CMK (cell line): ENCODE measurements at places on chromosomes 1 and 21.

DNA sequence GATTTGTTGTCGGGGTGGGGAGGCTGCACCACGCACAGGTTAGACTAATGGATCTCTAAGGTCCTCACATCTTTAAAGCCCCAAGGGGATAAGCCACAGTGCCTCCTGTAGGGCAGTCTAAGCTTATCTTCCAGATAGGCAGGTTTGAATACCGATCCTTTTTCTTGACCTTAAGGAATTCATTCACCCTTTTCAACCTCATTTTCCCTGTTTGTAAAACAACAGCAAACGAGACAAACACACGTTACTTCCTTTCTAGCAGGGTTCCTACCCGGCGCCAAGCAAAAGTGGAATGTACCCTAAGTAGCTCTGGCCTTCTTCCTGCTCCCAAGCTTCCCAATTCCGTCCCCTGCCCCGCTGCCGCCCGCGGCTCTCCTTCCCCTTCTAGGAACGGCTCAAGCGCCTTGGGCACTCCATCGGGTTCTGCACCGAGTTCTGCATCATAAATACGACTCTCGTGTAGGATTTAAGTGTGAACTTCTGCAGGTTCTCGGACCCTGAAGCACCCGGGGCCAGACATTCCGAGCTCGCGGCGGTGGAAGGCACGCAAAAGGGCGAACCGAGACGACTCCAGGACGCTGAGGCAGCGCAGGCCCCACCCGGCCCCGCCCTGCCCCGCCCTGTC, 548 bp upstream of the CDC20 start:
- DNase-seq, result no peak

DNA sequence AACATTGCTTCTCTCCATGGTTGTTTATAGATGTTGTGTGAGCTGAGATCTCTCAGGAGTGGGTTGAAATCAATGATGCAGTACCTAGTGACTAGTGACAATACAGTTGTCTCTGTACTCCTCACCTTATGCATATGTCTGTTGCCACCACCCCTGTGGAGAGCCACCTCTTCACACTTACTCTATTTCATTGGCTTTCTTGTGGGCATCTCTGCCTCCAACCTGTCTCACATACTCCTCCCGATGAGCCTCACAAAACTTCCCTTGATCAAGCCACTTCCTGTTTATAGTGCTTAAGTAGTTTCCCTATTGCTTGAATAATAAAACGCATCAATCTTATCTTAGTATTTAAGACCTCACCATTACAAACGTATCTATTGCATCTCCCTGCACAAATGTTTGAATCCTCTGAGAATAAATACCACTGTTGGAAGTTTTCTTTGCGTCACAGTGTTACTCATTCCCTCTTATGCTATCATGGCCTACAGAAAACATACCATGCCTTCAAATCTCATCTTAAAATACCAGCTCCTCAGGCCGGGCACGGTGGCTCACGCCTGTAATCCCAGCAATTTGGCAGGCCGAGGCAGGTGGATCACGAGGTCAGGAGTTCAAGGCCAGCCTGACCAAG, 54.7 kb upstream of the GREM2 start:
- DNase-seq, result no peak

DNA sequence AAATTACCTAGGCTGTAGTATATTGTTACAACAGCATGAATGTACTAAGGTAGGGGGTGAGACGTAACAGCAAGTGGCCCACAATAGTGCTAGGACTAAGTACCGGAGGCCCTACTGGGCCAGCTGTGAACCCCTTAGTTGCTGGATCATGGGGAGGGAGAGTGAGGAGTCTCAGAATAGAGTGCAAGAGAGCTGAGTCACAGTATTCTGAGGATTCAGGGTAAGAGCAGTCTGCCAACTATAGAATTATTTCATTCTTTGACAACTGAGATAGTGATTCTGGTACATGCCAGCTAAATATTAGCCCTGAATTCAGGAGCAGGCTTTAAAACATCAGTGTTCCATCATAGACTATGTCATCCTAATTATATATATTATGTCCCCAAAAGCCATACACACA, 218.7 kb downstream of the TM2D1 start:
- DNase-seq, result no peak

DNA sequence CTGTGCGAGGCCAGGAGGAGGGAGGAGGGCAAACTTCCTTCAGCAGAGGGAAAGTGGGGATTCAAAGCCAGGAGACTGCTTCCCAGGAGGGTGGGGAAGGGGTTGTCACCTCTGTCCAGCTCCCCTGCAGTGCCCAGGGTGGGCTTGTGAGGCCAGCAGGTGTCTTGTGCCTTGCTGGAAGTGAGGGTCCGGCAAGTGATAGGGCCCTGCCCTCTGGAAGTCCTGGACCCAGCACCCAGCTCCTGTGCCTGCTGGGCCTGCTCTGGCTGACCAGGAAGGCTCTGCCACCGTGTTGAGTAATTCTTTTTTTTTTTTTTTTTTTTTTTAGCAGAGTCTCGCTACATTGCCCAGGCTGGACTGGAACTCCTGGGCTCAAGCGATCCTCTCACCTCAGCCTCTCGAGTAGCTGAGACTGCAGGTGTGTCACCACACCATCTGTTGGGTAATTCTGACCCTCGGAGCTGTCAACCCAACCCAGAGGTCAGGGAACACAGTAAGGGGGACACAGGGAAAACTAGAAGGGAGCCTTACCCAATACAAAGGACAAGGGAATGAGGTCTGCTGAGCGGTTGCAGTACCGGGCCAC, 1.0 kb downstream of the BEST4 start:
- no peak for DNase-seq

GRCh38 chr1:225627304-225627947, 25.5 kb downstream of the ENAH start:
- DNase-seq, result no peak

DNA sequence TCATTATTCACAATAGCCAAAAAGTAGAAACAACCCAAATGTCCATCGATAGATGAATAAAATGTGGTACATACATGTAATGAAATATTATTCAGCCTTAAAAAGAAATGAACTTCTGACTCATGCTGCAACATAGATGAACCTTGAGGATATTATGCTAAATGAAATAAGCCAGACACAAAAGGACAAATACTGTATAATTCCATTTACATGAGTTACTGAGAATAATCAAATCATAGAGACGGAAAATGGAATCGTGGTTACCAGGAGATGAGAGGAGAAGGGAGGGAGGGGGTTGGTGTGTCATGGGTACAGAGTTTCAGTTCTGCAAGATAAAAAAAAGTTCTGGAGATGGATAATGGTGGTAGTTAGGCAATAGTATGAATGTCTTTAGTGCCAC, 184.1 kb downstream of the PSMG1 start:
- no peak for DNase-seq

DNA sequence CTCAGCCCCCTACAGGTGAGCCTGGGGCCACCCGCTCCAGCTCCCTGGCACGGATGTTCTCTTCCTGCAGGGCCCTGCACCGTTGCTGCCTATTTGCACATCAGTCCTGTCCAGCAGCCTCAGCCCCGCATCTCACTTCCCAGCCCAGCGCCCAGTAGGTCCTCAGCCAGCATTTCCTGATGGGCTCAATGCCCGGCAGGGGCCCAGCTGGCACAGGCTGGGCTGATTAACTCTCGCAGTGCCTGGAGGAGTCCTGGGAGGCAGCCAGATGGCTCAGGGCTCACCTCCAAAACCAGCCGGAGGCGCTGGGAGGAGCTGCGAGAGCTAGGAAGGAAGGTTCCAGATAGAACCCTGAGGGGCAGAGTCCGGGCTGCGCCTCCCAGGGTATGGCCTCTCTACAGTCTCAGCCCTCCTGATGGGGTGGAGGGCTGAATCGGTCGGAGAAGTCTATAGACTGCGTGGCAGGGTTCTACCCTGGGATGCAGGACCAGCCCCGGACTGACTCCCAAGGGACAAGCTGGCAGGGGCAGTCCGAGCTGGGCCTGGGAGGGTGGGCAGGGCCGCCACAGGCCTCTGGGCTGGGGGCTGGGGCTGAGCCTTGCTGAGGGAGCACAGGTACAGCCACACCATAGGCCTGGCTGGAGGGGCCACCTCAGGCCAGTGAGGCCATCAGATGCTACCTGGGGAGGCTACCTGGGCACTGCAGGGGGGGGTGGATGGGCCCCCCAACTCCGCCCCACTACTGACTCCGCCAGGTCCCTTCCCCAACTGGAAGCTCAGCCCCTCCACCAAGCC, 19.2 kb upstream of the CLSTN1 start:
- no peak for DNase-seq

GRCh38 chr1:229379846-229380245, 37.0 kb upstream of the CCSAP start:
- no peak for DNase-seq

DNA sequence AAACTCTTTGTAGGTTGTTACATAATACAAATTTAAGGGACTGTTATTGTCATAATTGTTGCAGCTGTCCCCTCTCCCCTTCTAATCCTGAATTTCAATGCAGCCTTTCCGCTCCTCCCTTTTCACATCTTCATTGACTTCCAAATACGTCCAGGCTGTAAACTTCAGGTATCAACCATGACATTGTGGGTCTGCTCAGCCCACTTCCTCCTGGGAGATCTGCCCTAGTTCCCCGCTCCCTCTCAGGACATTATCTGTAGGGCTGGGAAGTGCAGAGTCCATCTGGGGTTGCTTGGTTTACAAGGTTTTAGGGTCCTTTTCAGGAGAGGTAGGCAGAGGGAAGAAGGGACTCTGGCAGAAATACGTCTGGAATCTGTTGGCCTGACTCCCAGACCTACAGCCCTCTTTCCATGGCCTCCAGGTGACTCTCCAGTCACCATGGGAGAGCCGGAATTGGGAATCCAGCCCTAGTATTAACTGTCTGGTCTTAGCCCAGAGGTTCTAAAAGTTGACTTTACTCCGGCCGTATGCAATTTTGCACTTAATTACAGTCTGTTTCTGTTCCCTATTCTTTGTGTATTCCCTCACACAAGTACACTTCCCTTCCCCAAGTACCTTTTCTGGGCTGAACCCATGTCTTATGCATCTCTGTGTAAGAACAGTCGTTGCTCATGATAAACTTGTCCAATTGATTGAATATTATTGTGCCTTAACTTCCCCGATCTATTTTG, 4.7 kb upstream of the DENND2D start:
- DNase-seq, result no peak

GRCh38 chr1:58477390-58477789, 69.1 kb downstream of the OMA1 start:
- DNase-seq, result no peak

GRCh38 chr1:227731241-227731677, 3.8 kb downstream of the JMJD4 start:
- DNase-seq, result no peak

DNA sequence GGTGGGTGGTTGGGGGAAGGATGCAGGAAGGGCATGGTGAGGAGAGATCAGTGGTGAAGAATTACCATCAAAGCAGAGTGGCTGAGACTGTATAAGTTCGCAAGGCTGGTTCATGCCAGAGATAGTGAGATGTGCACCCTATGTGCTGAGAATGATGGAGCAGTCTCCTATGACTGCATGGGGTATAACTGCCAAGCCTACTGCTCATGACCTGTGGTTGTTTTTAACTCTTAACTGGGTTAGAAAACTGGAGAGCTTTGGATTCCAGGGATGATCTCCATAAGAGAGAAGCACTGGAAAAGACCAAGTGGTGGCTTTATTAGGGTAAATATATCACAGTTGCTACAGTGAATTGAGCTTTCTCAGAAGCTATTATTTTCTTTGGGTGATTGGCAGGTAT, 16.2 kb downstream of the WNT2B start:
- no peak for DNase-seq

DNA sequence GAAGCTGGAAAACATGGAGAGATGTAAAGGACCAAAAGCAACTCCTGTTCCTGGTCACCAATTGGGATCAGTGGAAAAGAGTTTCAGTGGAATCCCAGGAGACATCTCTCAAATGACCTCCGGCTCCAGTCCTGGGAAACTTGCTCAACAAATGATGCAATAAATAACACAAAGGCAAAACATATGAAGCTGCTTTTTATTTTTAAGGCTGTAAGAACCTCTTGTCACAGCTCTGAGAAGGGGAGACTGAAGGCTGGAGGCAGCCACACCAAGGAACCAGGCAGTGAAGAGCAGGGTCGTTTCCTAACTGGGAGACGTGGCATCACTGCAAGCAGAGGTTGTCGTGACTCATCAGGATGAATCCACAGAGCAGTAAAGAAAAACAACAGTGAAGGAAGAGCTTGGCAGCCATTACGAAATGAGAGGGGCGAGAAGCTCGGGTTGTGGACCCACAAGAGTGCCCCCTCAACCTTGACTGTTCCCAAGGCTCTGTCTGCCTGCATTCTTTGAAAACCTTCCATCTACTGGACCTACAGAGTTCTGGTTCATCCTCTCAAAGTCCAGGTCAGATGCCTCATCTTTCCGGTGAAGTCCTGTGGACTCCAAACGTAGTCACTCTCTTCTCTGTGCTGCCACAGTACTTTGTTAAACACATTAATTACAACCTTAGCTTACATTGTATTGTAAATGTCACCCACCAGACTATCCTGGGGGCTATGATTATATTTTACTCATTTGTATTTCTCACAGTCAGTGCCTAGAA, 32.1 kb downstream of the JAK1 start:
- no peak for DNase-seq

DNA sequence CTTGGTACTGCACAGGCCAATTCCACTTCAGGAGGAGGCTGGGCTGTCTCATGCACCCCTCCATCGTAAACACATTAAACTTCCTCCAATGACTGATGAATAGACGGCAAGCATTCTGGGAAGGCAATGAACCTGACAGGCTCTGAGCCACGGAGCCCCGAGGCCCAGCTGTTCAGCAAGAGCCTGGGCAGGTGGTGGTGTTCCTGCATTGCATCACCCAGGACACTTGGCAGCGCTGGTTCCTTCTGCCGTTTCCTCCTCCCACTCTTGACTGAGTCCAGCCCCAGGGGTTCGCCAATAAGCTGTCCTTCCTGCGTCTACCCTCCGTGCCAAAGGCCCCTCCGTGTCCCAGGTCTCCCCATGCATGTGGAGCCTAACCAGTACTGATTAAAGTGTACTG, 109.8 kb downstream of the JAK1 start:
- no peak for DNase-seq

- DNase-seq, result no peak
These were observed 73.6 kb downstream of the RGS13 start for GRCh38 chr1:192709544-192709943.

GRCh38 chr21:41957991-41958766, 4.4 kb upstream of the C2CD2 start:
- DNase-seq, result no peak

DNA sequence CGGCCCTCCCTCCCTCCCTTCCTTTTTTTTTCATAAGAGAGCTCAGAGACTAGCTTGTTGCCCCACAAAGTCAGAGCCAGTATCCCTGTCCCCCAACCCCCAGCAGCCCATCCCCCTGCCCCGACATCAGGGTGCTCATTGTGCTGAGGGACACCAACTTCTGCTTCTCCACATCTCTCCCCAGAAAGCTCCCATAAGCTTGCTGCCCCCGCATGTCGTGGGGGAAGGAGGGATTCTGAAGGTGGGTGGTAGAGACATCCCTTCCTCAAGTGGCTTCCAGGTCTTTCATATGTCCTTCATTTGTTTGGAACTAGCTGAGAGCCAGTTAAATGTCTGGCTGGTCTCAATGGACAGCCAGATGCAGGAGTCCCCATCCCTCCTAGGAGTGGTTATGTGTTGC, 41.2 kb downstream of the RHBG start:
- DNase-seq, result no peak
